ENCODE measurements at places on chromosomes 4 and X. TPM values are rescaled to one million over a fixed set of nuclear protein-coding genes. Genes with fewer than 3 reads are reported as not detected.
A peak's percentile ranks its signal among the peaks of the same experiment; 100 is the strongest.

DNA sequence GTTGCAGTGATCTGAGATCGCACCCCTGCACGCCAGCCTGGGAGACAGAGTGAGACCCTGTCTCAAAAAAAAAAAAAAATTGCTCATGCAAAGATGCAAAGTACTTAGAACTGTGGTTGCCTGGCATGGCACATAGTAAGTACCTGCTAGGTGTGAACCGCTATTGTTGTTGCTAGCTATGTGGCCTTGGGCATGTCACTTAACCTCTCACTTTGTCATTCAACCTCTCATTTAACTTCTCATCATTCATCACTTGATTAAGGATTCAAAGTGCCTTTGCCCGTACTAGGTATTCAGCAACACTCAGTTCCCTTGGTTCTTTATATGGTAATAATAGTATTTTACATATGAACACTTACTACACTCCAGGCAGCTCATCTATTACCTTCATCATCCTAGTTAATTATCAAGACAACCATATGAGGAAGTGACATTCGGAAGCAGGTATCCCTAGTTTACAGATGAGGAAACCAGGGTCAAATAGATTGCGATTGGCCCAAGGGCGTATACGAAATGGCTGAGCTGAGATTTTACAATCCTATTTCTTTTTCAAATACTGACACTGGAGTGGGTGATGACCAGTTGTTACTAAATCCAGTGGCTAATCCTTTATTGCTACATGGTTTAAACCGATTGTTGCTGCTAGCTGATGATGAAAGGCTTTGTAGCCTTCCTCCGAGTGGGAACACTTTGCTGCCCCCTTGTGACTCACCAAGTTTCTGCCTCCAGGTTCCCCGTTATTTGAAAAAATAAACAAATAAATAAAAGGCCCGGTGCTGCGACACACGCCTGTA is 28.8 kb upstream of the SOWAHD start:
- DNase-seq, result peak; percentile 40

DNA sequence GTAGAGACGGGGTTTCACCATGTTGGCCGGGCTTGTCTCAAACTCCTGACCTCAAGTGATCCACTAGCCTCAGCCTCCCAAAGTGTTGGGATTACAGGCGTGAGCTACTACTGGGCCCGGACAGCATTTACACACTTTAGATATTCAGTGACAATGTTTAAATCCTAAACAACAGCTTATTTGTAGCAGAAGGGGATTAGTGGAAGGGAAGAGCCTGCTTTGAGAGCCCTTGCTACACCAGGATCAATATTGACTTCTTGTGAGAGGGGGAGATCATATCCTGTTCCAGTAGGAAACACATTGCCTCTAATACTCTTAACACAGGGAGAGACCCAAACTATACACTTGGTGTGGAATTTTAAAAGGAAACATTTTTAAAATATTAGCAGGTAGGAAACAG is 7.1 kb downstream of the MGST2 start:
- DNase-seq, result no peak

GRCh38 chrX:65581661-65582339 is 47.2 kb upstream of the LAS1L start:
- DNase-seq, result peak; percentile 55

DNA sequence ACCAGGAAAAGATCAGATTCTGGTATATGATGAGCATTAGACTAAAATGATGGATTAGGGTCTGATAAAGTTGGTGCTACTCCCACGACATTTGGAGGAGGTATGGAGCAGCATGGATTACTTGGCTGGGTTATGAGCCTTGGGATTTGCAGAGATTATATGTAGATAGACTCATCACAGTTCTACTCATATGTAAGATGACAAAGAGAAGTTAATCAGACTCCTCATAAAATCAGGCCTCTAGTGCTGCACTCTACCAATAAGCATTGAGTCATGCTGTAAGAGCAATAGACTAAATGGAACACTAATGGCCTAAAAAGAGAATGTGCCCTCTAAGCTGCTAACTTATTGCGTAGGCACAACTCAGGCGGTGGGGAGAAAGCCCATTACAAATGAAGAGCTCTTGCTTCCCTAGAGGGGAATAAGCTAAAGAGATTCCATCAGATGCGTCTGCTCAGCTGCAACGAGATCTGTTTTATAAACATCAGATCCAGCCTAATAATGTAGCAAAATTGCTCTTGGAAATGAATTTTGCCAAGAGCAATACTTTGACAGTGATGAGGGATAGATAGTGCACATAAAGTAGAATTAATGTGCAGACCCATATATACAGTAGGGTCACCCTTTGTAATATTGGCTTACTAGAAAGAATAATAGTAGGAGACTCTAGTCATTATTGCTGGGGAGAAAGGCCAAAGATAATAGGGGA is 17.5 kb downstream of the LIAS start:
- DNase-seq, result no peak

GRCh38 chr4:108166038-108166437 is 2.7 kb downstream of the LEF1 start:
- DNase-seq, result no peak

GRCh38 chr4:93431371-93431770 is 397.2 kb upstream of the ATOH1 start:
- no peak for DNase-seq

GRCh38 chr4:148054275-148054674 is 322.4 kb downstream of the ARHGAP10 start:
- DNase-seq, result no peak

DNA sequence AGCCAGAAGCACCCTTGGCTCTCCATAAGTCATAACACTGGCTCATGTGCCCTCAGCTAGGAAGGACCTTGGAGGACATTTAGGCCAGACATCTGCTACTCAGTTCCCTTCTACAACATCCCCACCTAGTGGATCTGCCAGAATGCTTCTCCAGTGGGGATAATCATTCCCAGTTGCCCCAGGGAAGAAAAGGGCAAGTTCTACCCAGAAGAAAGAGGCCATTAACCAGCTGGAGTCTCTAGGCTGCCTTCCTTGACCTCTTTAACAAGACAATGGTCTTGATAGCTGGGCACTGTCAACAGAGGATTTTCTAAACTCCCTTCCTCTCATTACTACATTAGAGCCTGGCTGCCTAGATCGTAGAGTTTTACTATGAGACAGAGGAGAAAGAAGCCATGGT is 42.0 kb downstream of the LGI2 start:
- DNase-seq, result no peak

- no peak for DNase-seq
Measured at GRCh38 chrX:95791876-95792275, 892.8 kb upstream of the DIAPH2 start.

DNA sequence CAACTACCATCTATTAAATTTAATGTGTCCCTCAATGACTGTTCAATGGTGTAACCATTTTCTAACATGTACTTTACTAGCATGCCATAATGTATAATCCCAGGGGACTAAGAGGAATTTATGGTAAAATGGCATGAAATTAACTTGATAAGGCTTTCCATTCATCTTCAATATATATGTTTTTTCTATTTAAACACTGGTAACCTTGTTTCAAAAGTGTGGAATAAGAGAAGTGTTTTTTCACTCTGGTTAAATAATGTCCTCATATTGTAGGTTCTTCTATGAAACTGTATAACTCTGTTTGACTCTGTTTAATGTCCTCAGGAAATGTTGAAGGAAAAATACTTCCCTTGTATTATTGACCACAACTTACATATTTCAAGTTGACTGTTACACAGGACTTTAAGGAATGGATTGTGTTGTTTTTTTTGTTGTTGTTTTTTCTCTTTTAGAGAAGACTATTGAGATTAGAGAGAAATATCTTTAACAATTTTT is 113.8 kb upstream of the ARSJ start:
- no peak for DNase-seq

DNA sequence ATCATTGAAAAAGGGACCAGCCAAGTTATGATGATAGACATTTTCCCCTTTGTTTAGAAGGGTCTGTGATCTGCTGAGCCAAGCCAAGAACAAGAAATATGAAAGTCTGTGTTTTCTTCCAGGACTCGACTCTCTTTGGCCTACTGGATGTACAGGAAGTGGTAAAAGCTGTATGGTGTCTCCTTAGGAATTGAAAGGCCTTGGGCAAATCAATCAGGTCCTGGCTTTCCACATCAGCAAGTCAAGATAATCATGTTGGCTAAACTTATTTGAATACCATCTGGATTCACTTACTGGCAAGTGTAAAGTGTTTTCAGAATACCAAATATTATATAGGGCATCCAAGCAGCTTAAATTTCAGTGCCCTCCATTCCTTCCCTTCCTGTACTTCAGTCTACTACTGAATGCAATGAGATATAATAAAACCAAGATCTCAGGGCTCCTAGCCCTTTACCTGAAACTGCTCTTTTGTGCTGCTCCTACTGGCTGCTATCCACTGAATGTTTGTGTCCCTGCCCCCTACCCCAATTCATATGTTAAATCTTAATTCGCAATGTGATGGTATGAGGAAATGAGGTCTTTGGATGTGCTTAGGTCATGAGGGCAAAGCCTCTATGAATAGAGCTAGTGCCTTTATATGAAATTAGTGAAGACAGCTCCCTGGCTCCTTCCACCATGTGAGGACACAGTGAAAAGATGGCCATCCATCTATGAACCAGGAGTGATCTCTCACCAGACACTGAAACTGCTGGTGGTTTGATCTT is 578.0 kb downstream of the SPRY1 start:
- no peak for DNase-seq

GRCh38 chrX:48580662-48581061 is 6.4 kb downstream of the RBM3 start:
- peak; percentile 29 for DNase-seq

DNA sequence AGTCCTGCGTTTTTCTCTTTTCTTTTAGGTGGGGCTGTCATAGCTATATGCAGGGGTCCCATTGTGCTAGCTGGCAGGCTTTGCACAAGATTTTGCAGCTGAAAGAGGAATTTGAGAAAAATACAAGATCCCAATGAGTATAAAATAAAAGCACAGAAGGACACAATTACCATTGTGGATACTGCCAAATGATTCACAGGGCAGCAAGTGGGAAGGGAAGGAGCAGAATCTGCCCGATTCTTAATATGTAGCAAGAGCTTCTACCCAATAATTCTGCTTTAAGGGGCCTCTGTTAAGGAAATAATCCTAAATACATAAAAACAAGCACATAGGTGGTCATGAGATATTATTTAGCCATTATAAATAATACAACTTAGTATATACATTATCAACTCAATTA is 25.9 kb upstream of the ING2 start:
- no peak for DNase-seq

DNA sequence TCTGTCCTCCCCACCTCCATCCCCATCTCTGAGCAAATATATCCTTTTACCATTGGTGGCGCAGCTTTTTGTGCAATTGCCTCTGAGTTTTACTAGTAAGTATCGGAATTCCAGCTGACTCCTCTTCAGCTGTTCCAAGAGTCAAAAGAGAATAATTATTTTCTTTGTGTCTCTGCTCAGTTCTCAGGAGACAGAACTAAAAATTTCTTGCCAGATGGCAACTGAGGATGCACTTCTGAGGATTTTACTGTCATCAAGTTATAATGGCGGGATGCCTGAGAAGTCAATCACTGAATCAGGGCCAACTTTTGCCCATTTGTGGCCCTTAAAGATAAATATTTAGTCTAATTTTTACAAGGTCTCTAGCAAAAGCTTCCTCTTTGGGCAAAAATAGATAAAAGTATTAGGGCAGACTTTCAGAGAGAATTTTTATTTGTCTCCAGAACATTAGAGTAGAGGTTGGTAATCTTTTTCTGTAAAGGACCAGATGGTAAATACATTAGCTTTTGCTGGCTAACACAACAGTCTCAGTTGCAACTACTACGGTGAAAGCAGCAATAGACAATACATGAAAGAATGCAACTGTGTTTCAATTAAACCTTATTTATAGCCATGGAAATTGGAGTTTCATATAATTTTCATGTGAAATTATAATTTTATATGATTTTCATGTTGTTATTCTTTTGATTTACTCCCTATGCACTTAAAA is 15.6 kb upstream of the ADGRA3 start:
- no peak for DNase-seq

DNA sequence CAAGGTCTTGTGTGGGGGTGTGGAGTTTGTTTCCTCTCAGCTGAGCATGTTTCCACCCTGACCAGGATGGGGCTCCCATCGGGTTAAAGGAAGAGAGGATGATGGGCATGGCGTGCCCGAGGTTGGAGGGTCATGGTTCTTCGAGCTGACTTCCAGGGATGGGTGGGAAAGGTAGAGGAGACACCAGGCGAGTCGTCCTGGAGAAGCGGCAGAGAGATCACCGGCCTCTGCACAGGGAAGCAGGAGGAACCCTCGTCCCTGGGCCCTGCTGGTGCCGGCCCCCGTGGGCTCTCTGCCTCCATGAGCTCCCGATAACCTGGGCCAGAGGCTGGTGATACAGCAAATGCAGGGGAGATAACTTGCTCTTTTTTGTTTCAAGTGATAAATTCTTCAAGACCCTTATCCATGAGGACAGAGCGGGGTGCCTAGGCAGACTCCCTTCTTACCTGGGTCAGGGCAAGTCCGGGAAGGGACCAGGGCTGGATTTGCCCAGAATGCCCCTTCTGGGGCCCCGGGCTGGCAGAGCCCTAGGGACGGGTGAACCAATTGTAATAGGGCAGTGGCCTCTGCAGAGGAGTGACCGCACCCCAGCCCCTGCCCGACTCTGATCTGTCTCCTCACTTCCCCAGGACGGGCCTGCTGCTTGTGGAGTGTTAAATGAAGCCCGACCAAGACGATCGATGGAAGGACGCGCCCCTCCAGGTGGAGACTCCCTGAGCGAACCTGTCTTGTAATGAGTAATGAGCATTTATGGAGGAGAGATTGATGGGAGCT is 63.0 kb downstream of the CPZ start:
- DNase-seq, result no peak

GRCh38 chr4:155629956-155630355 is 36.7 kb upstream of the GUCY1A1 start:
- no peak for DNase-seq

- DNase-seq, result no peak
Measured at GRCh38 chr4:168715896-168716295, 219.0 kb downstream of the PALLD start.

- DNase-seq, result no peak
Measured at GRCh38 chrX:71439420-71439819, 73.3 kb downstream of the TAF1 start.

The MAGEA6 gene
- total RNA-seq, result not detected

The XAGE1A gene
- not detected for total RNA-seq

The SPACA5 gene
- not detected for total RNA-seq

The UGT2B10 gene
- not detected for total RNA-seq

The CFAP99 gene
- 1.1 TPM for total RNA-seq

The EGF gene
- 9.4 TPM for total RNA-seq

The PLAC1 gene
- not detected for total RNA-seq

The MAGEA10 gene
- not detected for total RNA-seq
